ENCODE measurements at places on chromosomes 3 and 15. TPM values are rescaled to one million over a fixed set of nuclear protein-coding genes. Genes with fewer than 3 reads are reported as not detected.

- no peaks in the 10 kb centered on the region for H3K4me1 ChIP-seq
- H3K4me3 ChIP-seq: no peak overlapping the region
- no peak overlapping the region for H3K27ac ChIP-seq
- H3K36me3 ChIP-seq: no peaks in the 10 kb centered on the region
- no peaks in the 10 kb centered on the region for H3K27me3 ChIP-seq
Observed at GRCh38 chr3:189849262-189849661, 218.1 kb downstream of the TP63 start.

The MYO5C gene
- 81.3 TPM for total RNA-seq

The GOLGA8H gene
- total RNA-seq: not detected

The LHFPL4 gene
- total RNA-seq: 0.43 TPM

DNA sequence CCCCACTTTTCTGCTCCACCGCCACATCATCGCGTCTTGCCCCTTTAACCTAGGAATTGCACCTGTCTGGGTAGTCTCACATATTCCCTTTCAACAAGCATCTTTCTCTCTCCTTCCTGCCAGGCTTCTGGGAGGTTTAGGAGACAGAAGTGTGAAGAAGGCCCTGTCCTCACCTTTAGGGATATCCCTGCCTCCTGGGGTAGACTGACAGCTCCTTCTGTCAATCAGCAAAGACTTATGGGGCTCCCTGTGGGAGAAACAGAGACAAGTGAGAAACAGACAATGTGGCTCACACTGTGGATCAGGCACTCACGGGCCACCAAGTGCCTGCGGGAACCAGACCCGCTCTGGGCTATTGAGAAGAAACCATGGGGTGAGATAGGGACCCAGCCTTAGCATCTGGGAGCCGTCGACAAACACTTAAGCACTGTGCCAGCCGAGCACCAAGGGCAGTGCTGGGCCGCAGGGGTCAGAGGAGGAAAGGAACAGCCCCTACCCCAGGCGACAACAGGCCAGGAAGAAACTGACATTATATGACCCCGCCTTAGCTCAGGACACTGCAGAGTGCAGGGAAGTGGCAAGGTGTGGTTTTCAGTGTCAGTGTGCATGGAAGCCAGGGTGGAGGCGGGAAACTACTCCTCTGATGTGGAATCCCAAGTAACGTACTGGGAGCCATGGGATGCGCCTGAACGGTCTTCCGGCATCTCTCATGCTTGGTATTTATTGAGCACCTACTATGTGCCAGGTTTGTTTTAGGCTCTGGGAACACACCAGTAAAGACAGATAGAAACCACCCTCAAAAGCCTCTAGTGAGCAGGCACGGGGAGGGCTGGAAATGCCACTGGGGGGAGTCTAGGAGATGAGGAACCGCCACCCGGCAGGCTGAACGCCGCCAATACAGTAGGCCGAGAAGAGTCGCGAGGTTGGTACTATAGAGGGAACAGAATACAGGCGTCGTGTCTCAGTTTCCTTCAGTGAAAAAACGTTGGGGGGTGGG, 1.8 kb downstream of the EFCC1 start:
- H3K27me3 ChIP-seq: peaks cover 44% of the 10 kb centered on the region
- no peak overlapping the region for H3K27ac ChIP-seq
- peaks cover 76% of the 10 kb centered on the region for H3K4me1 ChIP-seq

- H3K4me3 ChIP-seq: no peak overlapping the region
- no peaks in the 10 kb centered on the region for H3K36me3 ChIP-seq
- no peaks in the 10 kb centered on the region for H3K4me1 ChIP-seq
- no peaks in the 10 kb centered on the region for H3K27me3 ChIP-seq
Observed at GRCh38 chr15:76866008-76866407, 39.1 kb downstream of the SCAPER start.

DNA sequence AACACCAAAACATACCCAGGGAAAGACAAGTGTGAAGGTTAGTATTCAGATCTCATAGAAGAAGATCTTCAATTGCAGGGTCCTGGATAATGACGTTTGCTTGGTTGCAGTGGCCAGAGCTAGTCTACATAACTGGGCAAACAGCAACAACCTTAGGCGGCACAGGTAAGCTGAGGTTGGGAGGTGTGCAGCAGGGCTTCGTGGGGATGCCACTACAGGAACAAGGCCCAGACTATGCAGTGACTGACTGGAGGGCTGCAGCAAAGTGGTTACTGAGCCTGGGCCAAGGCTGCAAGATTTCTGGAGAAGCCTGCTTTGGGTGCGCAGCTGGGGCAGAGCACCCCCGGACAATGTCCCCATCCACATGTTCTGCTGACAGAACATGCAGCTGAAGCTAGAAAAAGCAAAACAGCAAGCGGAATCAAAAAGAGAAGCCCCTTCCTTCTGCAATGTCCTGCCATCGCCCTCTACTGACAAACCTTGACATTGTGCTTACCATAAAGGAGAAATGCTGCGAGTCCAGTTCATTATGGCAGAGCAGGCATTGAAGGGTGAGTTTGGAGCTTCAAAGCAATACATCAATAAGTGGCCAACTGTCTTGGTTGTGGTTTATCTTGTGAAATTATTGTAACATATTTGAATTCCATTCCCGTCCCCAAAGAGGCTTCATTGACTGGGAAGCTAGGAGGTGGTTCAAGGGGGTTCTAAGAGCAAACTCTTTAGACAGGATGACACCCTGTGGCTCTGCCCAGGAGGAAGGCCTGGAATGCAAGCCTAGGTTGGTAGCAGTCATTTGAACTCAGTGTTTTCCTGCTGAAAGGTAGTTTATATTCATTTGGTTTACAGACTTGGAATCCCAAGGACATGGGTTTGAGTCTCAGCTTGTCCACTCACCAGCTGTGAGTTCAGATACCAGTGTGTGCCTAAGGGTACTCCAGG, 217.0 kb downstream of the PDCD6IP start:
- H3K27me3 ChIP-seq: no peaks in the 10 kb centered on the region
- H3K36me3 ChIP-seq: no peaks in the 10 kb centered on the region
- no peak for DNase-seq

- no peak overlapping the region for H3K27ac ChIP-seq
- H3K4me3 ChIP-seq: no peak overlapping the region
- H3K4me1 ChIP-seq: no peaks in the 10 kb centered on the region
- DNase-seq: no peak
- H3K36me3 ChIP-seq: no peaks in the 10 kb centered on the region
Observed at GRCh38 chr3:30465454-30465853, 140.9 kb upstream of the TGFBR2 start.

GRCh38 chr3:169133178-169134161, 530.0 kb downstream of the MECOM start:
- no peak for DNase-seq
- peak overlapping the region; percentile 45 for H3K27ac ChIP-seq
- H3K4me3 ChIP-seq: no peak overlapping the region
- peaks cover 98% of the 10 kb centered on the region for H3K4me1 ChIP-seq
- no peaks in the 10 kb centered on the region for H3K27me3 ChIP-seq
- no peaks in the 10 kb centered on the region for H3K36me3 ChIP-seq

DNA sequence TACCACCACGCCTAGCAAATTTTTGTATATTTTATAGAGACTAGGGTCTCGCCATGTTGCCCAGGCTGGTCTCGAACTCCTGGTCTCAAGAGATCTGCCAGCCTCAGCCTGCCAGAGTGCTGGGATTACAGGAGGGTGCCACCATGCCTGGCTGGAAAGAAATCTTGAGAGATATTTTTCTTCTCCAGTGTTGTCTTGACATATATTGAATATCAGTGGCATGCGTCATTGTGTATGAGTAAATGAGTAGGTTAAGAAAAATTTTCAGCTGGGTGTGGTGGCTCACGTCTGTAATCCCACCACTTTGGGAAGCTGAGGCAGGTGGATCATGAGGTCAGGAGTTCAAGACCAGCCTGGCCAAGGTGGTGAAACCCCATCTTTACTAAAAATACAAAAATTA, 3.5 kb upstream of the PIF1 start:
- H3K4me1 ChIP-seq: peaks cover 22% of the 10 kb centered on the region
- no peaks in the 10 kb centered on the region for H3K36me3 ChIP-seq
- no peak overlapping the region for H3K27ac ChIP-seq
- H3K27me3 ChIP-seq: peaks cover 4% of the 10 kb centered on the region
- DNase-seq: no peak
- no peak overlapping the region for H3K4me3 ChIP-seq

DNA sequence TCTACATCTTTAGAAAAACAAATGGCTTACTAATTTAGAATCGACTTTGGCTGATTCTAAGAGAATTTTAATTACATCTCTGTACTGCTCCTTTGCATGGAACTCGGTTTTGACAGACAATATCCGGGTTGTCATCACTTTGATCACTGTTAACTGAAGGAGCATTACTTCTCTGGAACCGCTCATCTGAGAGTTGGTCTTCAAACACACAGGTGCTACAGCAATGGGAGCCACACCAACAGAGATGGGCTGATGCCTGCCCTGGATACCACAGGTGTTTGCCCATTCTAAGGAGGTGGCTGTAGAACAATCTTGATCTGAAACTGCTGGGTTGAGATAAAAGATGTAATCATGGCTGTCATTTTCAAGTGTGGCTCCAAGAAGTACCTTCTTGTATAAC, 21.6 kb downstream of the LINS1 start:
- DNase-seq: no peak
- H3K4me1 ChIP-seq: peaks cover 14% of the 10 kb centered on the region
- no peak overlapping the region for H3K4me3 ChIP-seq
- H3K27me3 ChIP-seq: no peaks in the 10 kb centered on the region

GRCh38 chr3:46187341-46187700, 20.8 kb downstream of the CCR1 start:
- no peak overlapping the region for H3K27ac ChIP-seq
- H3K27me3 ChIP-seq: no peaks in the 10 kb centered on the region
- H3K36me3 ChIP-seq: no peaks in the 10 kb centered on the region
